Suppressor macrophage treated with lipopolysaccharide for 4 hours (primary cell): ENCODE measurements at places on chromosomes 7 and 10.
A peak's percentile ranks its signal among the peaks of the same experiment; 100 is the strongest.

DNA sequence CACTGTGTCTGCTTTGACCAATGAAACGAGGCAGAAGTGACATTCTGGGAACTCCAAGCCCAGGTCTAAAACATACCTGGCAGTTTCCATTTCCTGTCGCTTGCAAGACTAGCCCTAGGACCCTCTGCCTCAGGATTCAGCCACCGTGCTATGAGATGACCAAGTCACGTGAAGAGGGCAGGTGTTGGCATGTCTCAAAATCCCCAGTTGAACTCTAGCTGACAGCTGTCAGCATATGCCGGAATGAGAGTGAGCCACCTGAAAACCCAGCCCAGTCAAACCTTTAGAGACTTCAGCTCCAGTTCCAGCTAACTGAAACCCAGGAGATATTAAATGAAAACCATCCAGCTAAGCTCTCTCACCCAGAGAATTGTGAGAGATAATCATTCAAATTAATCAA lies 89.9 kb upstream of the PPP1R3A start:
- no peak for DNase-seq

- DNase-seq, result no peak
Observed at GRCh38 chr7:25565002-25565401, 336.7 kb upstream of the NPVF start.

DNA sequence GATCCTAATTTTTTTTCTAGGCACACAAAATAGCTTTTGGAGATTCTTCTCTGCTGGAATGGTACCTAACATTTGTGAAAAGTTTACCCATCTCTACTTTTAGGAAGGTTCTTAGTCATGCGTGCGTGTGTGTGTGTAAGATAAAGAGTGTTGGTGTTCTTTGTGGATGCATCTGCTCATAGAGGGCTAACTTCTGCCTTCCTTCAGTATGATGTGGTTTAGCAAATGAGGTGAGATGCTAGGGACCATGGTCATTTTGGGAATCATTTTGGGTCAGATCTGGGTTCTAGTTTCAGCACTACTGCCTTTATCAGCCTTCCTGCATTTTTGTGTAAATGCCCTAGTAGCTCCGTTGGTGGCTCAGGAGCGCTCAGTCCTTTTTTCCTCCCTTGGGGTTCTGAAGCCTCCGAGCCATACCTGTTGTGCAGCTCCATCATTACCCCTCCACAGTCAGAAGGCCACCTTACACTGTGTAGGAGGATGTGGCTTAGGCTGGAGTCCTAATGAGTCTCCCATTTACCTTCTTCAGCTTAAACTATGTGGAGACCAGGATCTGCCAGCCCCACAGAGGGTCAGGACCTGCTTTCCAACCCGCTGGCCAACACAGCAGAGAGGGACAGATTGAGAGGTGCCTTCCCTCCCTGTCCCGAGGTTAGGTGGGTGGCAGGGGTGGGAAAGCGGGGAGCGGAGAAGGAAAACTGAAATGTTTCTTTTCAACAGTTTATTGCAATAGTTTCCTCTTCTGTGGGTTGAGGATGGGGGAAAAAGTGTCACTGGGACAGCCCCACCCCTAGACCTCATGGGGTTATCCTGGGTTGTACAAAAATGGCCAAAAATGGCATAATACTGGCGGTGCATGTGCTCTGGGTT lies 31.2 kb downstream of the TSPAN14 start:
- peak; percentile 89 for DNase-seq

- DNase-seq, result peak; percentile 2
Observed at GRCh38 chr7:25967278-25968204, 184.5 kb upstream of the NFE2L3 start.

- peak; percentile 82 for DNase-seq
Observed at GRCh38 chr10:71569775-71570588, 149.6 kb downstream of the C10orf105 start.

- peak; percentile 84 for DNase-seq
Observed at GRCh38 chr10:34638406-34639054, 176.6 kb downstream of the PARD3 start.

- no peak for DNase-seq
Observed at GRCh38 chr7:92827464-92828120, 8.8 kb downstream of the CDK6 start.

DNA sequence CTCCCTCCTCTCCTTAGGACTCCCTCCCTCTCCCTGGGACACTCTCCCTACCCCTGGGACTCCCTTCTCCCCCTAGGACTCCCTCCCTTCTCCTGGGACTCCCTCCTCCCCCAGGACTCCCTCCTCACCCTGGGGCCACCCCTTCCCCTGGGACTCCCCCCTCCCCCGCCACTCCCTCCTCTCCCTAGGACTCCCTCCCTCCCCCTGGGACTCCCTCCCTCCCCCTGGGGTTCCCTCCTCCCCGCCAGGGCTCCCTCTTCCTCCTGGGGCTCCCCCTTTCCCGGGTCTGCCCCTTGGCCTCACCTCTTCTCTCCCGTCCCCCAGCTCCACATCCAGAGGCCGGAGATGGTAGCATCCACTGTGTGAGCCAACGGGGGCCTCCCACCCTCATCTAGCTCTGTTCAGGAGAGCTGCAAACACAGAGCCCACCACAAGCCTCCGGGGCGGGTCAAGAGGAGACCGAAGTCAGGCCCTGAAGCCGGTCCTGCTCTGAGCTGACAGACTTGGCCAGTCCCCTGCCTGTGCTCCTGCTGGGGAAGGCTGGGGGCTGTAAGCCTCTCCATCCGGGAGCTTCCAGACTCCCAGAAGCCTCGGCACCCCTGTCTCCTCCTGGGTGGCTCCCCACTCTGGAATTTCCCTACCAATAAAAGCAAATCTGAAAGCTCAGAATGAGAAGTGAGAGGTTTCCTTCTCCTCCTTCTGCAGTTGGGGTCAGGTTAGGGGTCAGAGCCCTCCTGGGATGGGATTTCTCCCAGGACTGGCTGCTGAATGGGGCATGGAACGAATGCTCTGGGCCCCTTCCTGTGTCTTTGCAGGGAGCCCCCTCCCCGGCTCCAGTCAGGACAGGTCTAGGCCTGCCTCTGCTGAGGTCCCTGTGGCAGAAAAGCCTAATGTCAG lies 1.4 kb upstream of the MUC17 start:
- peak; percentile 65 for DNase-seq

DNA sequence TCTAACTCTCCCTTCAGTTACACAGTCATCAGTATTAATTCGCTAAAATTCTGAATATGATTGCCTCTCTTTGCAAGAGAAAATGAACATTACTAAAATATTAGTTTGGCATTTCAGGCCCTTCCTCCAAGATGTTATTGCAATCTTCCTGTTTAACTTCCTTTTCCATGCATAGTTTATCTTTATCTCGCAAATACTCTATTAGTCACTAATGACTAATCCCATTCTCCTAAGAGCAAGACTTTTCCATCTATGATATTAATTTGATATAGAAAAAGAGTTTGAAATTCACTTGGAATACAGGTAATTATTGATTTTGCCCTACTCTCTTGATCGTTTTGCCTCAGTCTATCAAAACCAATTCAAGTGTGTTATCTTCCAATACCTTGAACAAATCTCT lies 41.8 kb upstream of the SEMA3A start:
- peak; percentile 45 for DNase-seq

DNA sequence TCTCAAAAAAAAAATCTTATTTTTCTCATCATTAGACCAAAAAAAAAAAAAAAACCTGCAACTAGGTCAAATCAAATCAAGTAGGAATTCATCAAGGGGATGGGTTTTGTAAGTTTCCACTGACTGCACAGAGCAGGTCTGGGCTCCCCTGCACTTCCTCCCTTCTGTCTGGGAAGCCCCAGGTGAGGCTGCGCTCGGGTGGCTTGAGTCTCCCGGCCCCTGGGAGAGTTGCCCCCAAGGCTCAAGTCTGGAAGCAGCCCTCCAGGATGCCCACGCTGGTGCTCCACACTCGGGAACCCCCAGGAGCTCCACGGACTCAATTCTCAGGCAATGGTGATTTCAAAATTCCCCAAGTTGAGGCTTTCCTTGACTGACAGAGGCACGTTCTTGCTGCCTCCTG lies 41.7 kb upstream of the RBM33 start:
- no peak for DNase-seq

- DNase-seq, result peak; percentile 3
Observed at GRCh38 chr7:13981070-13981469, 8.4 kb downstream of the ETV1 start.
